ENCODE measurements at places on chromosomes 7 and 10.

- no peak for DNase-seq
Observed at GRCh38 chr10:93464776-93465388, 17.3 kb downstream of the MYOF start.

GRCh38 chr7:1512781-1513656, 8.8 kb upstream of the INTS1 start:
- DNase-seq, result no peak

DNA sequence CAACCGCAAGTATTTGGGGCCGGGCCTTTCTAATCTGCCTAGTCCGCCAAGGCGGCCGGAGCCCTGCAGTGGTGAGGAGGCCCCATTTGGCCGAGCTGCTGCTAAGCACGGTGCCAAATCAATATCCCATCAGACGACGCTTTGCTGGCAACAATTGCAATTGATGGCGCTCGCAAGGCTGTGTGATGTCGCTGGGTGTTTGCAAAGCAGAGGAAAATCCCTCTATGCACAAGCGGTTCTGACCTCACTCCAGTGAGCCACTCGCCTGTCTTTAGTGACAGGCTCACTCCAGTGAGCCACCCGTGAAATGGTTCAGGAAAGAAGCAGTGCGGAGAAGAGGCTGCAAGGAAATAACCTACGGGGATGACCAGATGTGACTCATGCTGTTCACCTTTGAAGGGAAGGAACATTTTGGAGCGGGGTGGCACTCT, 18.3 kb upstream of the PDE1C start:
- peak; percentile 92 for DNase-seq

DNA sequence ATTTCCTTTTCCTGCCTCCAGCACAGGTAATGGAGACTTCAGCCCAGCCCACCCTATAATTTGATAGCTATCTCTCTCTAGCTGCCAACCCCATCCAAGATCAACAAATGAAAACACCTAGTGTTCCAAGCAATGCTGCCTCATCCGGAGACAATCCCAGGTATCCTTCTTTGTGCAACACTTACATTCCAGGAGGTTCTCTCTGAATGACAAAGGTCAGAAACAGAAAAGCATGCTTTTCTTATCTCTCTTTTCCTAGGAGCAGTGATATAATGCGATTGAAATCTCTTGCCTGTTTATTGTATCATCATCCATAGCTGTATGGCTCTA, 699.3 kb downstream of the INHBA start:
- no peak for DNase-seq

DNA sequence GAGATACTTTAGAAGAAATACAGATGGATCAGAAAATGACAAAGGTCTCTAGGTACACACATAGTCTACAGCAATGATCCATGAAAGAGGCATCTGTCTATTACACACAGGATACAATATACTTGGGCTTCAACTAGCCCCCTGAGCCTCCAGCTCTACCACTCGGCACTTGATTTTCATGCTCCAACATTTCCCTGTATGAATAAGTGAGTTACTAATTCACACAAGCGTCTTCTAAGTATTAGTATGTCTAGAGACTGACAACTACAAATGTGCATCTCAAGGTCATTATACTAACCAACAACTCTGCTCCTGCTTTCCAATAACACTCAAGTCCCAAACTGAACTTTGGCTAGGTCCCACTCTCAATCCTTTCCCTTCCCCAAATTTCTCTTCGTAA, 8.3 kb downstream of the FAM204A start:
- DNase-seq, result no peak

DNA sequence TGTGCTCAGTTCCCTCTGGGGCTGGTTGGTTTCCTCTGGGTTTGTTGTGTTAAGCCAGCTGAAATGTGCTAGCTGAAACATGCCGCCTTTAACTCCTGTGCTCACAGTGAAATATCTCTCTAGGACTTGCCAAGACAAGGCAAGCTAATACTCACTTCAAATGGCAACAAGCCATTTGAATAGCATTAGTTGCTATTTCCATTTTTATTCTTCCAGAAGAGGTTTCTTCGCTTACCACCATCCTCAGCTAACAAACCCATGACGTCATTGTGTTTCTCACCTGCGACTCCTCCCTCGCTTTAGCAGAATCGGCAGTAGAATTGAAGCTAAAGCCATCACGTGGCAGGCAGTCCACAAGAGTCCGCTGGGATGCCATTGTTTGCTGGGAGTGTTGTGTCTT, 61.3 kb downstream of the ZNF22 start:
- DNase-seq, result no peak

- no peak for DNase-seq
Observed at GRCh38 chr7:152752200-152752912, 7.2 kb upstream of the ACTR3B start.

DNA sequence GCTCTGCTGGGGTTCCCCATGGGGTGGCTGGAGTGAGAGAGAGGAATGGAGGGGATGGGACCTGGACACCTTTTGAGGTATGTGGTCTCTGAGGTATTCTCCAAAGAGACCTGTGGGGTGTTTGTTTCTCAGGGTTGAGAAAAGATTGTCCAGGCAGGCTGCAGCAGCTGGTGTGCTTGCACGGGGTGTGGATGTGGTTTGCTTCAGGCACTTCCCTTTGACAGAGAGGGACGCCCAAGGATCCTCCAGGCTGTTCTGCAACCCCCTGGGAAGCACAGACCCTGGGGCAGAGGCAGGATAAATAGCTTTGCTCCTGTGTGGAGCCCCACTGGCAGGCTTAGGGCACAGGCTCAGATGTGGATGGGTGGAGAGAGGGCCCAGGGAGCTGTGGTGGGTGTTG, 115.1 kb upstream of the AGK start:
- DNase-seq, result no peak

GRCh38 chr10:34959786-34960185, 130.4 kb downstream of the CUL2 start:
- no peak for DNase-seq

DNA sequence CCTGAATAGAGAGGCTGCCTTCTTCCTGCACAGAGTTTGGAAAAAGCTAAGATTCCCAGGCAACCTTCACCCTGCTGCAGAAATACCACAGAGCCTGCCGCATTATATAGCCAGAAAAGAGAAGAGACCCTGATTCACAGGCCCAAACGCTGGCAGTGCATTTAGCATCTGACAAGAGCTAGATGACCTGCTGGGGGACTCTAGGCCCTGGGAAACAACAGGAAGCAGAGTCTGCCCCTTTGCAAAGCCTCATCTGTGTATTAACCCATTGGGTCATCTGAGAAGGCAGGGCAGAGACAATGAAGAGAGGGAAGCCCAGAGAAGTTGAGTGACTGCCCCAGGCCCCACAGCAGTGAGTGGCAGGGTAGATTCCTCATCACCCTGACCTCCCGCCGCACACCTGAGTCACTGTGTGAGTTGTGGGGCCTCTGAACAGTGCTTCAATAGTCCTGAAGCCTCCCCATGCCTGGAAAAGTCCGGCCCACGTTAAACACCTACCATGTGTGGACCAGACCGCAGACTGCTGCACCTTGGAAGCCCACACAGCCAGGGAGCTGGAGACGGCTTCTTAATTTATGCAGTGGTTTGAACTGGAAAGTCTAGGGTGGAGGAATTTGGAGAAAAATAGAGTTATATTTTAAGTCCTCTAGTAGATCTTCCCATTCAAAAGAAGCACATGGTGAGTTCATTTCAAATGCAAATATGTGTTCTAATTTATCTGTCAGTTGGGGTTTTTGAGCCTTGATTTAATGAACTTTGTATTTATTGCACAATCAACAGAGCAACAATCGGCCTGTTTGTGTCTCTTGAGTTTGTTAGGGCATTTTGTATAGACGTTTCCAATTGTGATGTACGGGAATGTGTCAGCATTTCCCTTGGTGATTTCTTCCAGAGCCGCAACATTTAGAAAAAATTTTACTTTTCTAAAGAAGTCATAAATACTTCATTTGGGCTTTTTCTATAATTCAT, 80.4 kb upstream of the GPR26 start:
- no peak for DNase-seq

- DNase-seq, result no peak
Observed at GRCh38 chr10:77949167-77949566, 22.6 kb upstream of the DLG5 start.

GRCh38 chr7:31873816-31874597, 187.0 kb downstream of the PPP1R17 start:
- no peak for DNase-seq

DNA sequence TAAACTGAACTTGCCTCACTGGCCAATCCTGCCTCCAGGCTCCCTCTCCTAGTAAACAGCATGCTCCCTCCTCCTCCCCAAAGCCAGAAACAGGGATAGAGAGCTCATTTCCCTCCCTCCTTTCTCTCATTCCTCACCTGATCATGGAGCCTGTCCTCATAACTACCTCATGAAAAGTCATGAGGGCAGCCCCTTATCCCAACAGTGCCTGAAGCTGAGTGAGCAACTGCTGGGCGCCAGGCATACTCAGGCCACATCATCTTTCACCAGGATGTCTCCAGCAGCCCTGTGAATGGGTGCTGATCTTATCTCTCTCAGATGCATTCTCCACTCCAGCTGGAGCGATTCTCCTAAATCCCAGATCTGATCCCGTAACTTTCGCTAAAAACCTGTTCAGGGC, 307.2 kb downstream of the PRPF18 start:
- no peak for DNase-seq

DNA sequence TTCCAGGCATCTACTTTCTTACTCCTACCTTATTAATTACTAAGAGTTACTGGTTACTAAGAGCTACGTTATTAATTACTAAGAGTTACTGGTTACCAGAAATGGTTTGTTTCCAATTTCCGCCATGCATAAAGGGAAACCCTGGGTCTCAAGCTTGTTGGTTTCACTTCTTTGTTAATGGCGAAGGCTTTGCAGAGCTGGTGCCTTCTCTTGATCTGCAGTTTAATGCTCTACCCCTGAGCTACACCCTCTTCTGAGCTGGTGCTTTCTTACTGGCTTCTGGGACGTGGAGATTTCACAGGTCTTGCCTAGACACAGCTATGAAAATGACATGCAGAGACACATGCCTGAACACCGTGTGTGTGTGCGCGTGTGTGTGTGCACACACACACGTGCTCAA, 560 bp downstream of the CPA4 start:
- DNase-seq, result no peak
